ENCODE measurements at places on chromosomes 12 and 14.

- no peak for DNase-seq
- H3K4me3 ChIP-seq, result peak overlapping the region; percentile 97
- H3K27ac ChIP-seq, result peak overlapping the region; percentile 87
- H3K36me3 ChIP-seq, result peaks cover 29% of the 10 kb centered on the region
- no peaks in the 10 kb centered on the region for H3K4me1 ChIP-seq
These were observed 496 bp upstream of the ISCU start for GRCh38 chr12:108561852-108562347.

- H3K4me3 ChIP-seq, result no peak overlapping the region
- no peaks in the 10 kb centered on the region for H3K36me3 ChIP-seq
- H3K4me1 ChIP-seq, result no peaks in the 10 kb centered on the region
- no peaks in the 10 kb centered on the region for H3K27me3 ChIP-seq
- H3K27ac ChIP-seq, result no peak overlapping the region
- no peak for DNase-seq
These were observed 39.4 kb upstream of the E2F7 start for GRCh38 chr12:77104792-77105191.

DNA sequence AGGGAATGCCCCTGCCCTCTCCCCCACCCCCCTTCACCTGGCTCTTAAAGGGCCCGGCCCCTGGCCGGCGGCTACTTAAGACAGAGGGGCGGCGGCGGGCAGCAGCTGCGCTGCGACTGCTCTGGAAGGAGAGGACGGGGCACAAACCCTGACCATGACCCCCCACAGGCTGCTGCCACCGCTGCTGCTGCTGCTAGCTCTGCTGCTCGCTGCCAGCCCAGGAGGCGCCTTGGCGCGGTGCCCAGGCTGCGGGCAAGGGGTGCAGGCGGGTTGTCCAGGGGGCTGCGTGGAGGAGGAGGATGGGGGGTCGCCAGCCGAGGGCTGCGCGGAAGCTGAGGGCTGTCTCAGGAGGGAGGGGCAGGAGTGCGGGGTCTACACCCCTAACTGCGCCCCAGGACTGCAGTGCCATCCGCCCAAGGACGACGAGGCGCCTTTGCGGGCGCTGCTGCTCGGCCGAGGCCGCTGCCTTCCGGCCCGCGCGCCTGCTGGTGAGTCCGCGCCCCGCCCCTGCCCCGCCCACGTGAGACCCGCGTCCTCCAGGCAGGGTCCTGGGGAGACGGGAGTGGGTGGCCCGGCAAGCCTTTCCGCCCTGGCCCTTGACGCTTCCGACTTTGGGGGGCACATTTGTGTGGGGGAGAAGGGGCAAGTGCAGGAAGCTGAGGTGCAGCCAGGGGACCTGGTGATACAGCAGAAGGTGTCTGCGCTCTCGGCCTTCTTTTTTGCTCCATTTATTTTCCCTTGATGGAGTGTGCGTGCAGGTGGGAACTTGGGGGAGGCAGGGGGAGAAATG lies at the start of gene IGFBP6:
Gene IGFBP6, plus strand, starts transcription at position 104 of the 790 bp plus-strand sequence. Its CDS starts 51 bp downstream, at position 155.
- DNase-seq, result no peak
- H3K4me3 ChIP-seq, result peak within 1 kb of the TSS; percentile 59
- no peaks in the 10 kb centered on the region for H3K27me3 ChIP-seq
- H3K4me1 ChIP-seq, result no peaks in the 10 kb centered on the region
- peak within 1 kb of the TSS; percentile 95 for H3K27ac ChIP-seq

- H3K27me3 ChIP-seq, result no peaks in the 10 kb centered on the region
- no peak overlapping the region for H3K4me3 ChIP-seq
These were observed 71.2 kb downstream of the KSR2 start for GRCh38 chr12:117897372-117898161.

- H3K4me3 ChIP-seq, result no peak overlapping the region
- peaks cover 10% of the 10 kb centered on the region for H3K4me1 ChIP-seq
- H3K36me3 ChIP-seq, result no peaks in the 10 kb centered on the region
- no peak overlapping the region for H3K27ac ChIP-seq
These were observed 118.6 kb upstream of the MYL2 start for GRCh38 chr12:111038941-111039340.

Measured in right atrium auricular region (tissue), 2 donors.